ENCODE measurements at places on chromosomes 11 and 22. TPM values are rescaled to one million over a fixed set of nuclear protein-coding genes. Genes with fewer than 3 reads are reported as not detected.

The CHKB gene
- 41.3 TPM for total RNA-seq

The CECR2 gene
- under 0.01 TPM for total RNA-seq

The LMO1 gene
- not detected for total RNA-seq

The GSTT2B gene
- total RNA-seq: 7.0 TPM

The CHADL gene
- 1.3 TPM for total RNA-seq

The RASL10A gene
- total RNA-seq: 2.3 TPM

The OR51B2 gene
- not detected for total RNA-seq

The ZNF214 gene
- total RNA-seq: 0.38 TPM

The UBASH3B gene
- total RNA-seq: 3.2 TPM

The DKK3 gene
- 581 TPM for total RNA-seq

The TSSK2 gene
- not detected for total RNA-seq

The ART1 gene
- not detected for total RNA-seq

The MMP1 gene
- total RNA-seq: 425 TPM

The MAJIN gene
- total RNA-seq: not detected

The OTOG gene
- not detected for total RNA-seq

The SCUBE1 gene
- 0.51 TPM for total RNA-seq

The MAP6 gene
- 0.26 TPM for total RNA-seq

The MRGPRX4 gene
- 0.51 TPM for total RNA-seq

The FAM83F gene
- not detected for total RNA-seq

The YWHAH gene
- 111 TPM for total RNA-seq

The OMP gene
- not detected for total RNA-seq

The MOGAT2 gene
- total RNA-seq: not detected

The RAC2 gene
- total RNA-seq: 12.8 TPM

The PIK3IP1 gene
- total RNA-seq: 31.1 TPM

The NXPE1 gene
- total RNA-seq: not detected

Data from dermis microvascular lymphatic vessel endothelial cell (primary cell).